HS-5 (cell line): ENCODE measurements at places on chromosomes 7 and 10.

GRCh38 chr10:50556237-50557120 lies 67.3 kb downstream of the SGMS1 start:
- no peak for DNase-seq

DNA sequence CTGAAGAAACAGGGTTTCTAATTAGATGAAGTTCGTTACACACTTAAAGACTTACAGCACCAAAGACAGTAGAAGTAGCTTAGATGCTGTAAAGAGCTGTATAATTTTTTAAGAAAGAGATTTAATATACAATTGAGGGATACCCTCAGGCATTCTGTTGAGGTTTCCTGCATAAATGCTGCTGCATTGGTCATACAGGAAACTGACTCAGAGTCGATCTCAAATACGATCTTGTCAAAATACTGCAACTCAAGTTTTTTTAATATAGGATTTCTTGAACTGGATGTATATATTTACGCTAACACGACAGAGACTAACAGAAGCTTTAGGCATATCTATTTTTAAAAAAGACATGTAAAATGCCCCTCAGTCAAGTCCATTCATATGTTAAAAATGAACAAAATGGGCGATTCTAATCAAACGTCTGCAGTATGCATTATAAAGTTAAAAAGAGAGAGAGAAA lies 2.4 kb upstream of the ARID5B start:
- DNase-seq, result no peak

DNA sequence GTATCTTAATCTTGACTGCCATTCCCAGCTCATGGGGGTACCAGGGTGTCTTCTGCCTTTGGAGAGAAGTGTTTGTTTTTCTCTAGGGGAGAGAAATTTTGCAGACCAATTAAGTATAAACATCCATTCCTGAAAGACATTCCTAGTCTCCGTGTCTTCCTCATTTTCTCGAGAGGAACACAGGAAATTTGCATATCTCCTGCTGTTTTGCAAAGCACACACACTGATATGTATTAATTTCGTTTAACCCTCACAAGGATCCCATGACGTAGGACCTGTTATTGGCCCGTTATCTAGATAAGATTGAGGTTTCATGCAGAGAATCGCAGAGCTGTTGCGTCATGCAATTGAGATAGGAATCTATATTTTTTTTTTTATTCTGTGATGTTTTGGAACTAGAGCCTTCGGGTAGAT lies 944 bp downstream of the RHBDD2 start:
- no peak for DNase-seq

DNA sequence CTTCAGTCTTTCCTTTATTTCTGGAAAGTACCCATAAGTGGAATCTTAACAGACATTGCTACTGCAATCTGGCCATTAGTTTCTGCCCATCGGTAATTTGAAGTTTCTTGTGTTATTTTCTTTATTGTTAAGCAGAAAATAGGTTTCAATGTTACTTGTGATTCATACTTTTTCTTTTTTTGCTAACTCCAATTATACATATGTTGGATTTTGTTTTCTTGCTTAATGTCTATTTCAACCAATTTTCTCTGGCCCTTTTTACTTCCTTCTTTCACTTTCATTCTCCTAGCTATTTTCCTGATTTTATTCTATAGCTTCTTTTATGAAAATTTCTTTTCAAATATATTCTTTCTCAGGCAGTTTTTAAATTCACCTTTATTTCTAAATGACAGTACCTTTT lies 457.4 kb downstream of the TCERG1L start:
- no peak for DNase-seq

- DNase-seq, result no peak
Observed at GRCh38 chr7:74283858-74284447, 5.3 kb upstream of the CLIP2 start.

- DNase-seq, result no peak
Observed at GRCh38 chr7:74503061-74503460, 49.4 kb downstream of the GTF2IRD1 start.

GRCh38 chr10:34746094-34746493 lies 69.0 kb downstream of the PARD3 start:
- no peak for DNase-seq

GRCh38 chr7:74405191-74405898 lies 48.4 kb upstream of the GTF2IRD1 start:
- DNase-seq, result no peak

DNA sequence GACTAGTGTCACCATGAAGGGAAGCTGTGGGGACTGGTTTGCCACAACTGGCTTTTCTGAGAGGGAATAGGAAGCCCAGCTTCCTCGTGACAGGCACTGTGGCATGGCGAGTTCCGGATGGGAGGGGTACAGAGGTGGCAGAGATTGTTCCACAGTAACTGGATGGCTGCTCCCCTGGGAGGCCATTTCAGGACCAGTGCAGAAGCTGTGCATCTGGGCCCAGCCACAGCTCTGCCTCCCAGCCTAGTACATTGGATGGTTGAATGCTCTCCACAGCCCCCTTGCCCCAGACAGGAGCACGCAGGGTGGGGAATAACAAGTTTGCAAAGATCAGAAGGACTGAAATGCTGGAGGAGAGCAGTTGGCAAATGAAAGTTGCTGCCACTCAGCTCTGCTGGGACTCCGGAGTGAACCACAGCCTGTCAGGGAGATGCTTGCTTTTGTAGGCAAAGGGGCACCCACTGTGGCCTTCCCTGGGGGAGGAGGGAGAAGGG lies 51.8 kb downstream of the GSDME start:
- DNase-seq, result no peak

- DNase-seq, result peak; percentile 47
Observed at GRCh38 chr7:142104550-142105527, 6.7 kb upstream of the MGAM2 start.

DNA sequence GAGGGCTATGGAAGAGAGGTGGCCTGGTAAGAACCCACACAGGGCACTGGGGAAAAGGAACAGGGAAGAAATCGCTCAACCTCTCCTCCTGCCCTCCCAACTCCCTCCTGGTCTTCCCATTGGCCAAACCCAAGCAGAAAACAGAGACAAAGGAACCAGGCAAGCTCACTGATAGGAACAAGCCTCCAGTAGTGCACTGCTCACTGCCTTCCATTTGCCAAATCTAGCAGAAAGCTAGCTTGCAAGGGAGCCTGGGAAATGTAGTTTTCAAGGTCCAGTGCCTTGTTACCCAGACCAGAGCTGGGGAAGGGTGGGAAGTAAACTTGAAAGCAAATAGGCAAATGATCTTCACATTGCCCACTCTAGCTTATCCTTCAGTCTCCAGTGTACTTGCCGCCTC lies 556.1 kb upstream of the AUTS2 start:
- no peak for DNase-seq

- no peak for DNase-seq
Observed at GRCh38 chr10:102727037-102727818, 12.8 kb downstream of the SFXN2 start.

DNA sequence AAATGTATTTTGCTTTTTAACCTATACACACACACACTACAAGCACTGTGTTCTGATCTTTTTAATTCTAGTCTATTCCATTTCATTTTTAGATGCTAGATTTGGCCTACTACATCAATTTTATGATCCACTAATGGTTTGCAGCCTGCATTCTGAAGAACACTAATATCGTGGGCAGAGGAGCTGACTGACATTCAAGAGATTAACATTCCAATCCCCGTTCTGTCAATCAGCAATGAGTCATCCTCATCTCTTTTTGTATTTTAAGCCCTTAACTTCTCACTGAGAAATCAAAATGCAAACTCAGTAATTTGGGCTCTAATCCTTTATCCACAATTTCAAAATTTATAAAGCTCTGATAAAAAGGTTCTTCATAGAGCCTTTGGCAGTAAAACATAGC lies 47.1 kb upstream of the GAD2 start:
- no peak for DNase-seq
